Heart left ventricle (tissue), 16 donors: ENCODE measurements at places on chromosomes 1 and 21.

GRCh38 chr1:89831462-89832120, 10.8 kb downstream of the LRRC8D start:
- no peak for DNase-seq

GRCh38 chr21:36021251-36021837, 39.0 kb downstream of the SETD4 start:
- no peak for DNase-seq

- DNase-seq = no peak
These were observed 9.6 kb downstream of the CLDN14 start for GRCh38 chr21:36470294-36470693.

GRCh38 chr1:217010253-217010652, 287.0 kb upstream of the ESRRG start:
- DNase-seq = no peak

GRCh38 chr1:19169642-19170041, 40.4 kb downstream of the UBR4 start:
- DNase-seq = no peak

DNA sequence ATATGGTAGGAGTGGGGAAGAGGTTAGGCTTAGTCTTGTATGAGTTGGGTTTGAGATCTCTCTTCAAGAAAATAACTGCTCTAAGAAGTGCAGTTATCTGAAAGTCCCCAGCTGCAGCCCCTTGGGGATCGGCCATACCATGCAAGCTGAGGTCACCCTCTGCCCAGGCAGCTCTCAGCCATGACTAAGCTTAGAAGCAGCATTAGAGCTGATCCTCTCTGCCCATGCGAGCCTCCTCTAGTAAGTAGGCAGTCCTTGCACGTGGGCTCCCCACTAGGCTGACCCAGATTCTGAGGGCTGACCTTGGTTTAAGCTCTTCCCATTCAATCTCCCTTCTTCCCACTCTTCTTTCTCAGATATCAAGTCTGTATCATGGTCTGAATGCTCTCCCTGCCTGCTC, 121.0 kb upstream of the UBE2U start:
- DNase-seq = no peak
